ENCODE measurements at places on chromosomes 11 and 22.

- no peak for DNase-seq
These were observed 41.5 kb downstream of the CADM1 start for GRCh38 chr11:115462757-115463156.

DNA sequence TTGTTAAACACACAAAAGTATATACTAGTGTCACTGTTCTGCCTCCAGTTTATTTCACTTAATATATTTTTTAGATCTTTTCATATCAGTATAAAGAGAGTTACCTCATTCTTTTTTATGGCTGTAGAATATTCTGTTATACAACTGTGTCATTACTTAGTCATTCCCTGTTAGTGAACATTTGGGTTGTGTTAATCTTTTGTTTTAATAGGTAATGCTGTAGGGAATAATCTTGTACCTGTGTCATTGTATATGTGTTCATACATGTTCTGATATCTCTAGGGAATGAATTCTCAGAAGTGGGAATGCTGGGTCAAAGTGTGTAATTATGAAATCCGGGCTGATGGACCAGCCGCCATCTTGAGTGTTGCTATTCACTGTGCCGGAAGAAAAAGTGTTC, 71.4 kb downstream of the SWAP70 start:
- DNase-seq, result no peak

DNA sequence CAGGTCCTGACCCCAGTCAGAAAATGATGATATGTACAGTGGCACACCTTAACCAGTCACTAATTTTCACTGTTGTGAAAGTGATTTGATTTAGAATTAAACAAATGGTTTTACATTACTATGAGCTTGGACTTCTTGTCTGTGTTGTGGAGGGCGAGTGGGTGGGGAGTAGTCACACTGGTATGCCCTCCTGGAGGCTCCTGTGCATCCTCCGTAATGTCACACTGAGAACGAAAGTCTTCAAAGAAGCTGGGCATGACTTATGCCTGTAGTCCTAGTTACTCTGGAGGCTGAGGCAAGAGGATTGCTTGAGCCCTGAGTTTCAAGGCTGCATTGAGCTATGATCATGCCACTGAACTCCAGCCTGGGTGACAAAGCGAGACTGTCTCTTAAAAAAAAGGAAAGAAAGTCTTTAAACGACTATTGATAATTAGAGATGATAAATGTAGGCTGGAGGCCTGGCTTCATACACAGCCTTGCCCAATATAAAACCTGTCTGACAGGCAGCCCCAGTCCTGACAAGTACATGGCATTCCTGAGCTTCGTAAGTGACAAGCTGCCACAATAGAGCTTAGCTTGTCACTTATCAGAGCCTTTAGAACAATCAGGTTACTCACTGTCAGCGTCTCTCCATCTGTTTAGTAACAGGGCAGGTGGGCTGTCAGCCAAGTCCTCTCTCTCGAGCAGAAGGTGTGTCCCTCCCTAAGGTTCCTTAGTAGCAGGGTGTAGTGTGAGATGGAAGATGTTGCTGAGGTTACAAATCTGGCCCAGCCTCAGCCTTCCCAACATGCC, 5.0 kb upstream of the LIMK2 start:
- DNase-seq, result no peak

GRCh38 chr11:65488273-65489034, 10.4 kb upstream of the MALAT1 start:
- DNase-seq, result peak; percentile 37

- DNase-seq, result no peak
These were observed 8.8 kb downstream of the TRAF6 start for GRCh38 chr11:36501236-36501635.

Data from AG20443 (cell line).